ENCODE measurements at places on chromosomes 6 and 20.

DNA sequence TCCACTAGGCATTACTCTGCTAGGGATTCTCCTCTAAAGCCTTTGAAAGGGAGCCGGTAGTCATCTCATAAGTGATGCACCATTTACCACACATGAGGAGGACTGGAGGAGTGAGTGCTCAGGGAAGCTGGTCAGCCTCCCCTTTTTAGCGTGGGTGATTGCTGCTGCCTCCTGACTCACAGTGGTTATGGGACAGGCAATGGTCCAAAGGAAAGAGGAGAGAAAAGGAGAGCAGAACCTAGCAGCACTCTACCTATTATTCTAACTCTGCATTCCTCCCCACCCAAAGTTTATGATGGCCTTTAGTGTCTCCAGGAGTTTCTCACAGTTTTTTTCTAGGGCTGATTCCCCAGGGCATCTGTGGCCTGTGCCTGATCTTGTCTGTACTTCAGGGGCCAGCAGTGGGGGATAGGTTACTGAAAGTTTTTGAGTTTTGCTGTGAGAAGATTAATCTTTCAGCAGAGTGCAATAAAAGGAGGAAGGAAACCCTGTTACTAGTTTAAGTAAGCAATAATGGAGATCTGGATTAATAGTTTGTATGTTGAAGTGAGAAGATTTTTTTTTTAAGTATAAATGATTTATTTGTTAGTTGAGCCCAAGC is 36.4 kb upstream of the GCLC start:
- peak; percentile 42 for DNase-seq

- DNase-seq = no peak
Observed at GRCh38 chr20:21559305-21559704, 45.4 kb upstream of the NKX2-2 start.

DNA sequence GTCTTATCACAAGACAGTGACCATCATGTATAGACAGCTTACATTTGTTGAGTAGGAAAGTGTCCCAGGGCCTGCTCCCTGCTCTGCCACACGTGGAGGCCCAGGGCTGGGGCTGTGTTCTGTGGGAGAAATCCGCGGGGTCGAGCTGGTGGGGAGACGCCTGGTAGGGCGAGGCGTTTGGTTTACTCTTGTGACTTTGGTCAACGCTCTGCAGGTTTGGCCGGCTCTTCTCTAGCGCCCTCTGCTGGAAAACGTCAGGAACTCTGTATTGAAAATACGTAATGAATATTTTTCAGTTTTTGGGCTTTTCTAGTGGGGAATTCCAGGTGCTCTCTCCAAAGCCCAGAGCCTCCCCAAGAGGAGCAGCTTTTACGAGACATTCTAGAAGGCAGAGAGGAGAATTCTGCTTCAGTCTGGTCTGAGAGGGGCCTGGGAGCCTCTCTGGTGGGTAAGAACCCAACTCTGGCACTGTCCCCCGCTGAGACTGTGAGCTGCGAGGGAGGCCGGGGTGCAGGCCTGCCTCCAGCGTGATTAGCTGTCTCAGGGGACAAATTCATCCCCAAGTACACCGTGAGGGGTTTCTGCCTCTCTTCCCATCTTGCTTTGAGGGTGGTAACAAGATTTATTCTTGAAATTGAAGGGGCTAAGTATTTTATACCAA is 112.6 kb upstream of the RALGAPA2 start:
- DNase-seq = peak; percentile 3

GRCh38 chr20:24465730-24466129 is 3.7 kb upstream of the SYNDIG1 start:
- peak; percentile 32 for DNase-seq

DNA sequence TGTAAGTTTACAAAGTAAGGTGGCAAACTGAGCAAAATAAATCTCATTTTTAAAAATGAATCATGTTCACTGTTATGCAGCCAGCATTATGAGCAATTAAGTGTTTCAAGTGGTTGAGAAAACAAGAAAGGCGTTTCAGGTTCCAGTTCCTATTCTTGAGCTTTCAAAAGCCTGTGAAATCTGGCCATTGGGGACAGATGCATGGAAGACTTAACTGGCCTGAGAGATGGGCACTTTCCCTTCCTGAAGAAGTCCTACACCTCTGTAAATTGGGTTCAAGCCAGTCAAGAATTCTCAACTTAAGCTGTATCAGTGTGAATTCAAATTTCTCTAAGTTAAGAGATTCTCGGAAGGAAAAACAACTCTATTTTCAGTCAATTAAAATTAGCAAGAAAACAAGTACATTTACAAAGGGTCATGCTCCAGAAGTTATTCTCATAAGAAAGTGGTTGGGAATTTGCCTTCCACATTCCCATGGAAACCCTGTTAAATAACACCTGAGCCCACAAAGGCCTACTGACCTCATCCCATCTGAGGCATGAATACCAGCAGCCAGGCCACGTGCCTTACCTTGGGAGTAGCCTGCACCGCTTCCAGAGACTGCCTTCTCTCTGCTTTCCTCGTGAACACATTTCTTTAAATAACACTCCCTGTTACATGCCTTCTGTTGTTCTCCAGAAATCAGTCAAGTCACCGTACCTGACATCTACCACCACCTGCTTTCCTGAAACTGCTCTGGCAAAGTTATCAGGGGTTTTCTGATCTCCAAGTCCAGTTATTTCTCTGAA is 19.4 kb downstream of the MAP3K5 start:
- no peak for DNase-seq

- no peak for DNase-seq
Observed at GRCh38 chr6:18182568-18182967, 27.3 kb downstream of the KDM1B start.

DNA sequence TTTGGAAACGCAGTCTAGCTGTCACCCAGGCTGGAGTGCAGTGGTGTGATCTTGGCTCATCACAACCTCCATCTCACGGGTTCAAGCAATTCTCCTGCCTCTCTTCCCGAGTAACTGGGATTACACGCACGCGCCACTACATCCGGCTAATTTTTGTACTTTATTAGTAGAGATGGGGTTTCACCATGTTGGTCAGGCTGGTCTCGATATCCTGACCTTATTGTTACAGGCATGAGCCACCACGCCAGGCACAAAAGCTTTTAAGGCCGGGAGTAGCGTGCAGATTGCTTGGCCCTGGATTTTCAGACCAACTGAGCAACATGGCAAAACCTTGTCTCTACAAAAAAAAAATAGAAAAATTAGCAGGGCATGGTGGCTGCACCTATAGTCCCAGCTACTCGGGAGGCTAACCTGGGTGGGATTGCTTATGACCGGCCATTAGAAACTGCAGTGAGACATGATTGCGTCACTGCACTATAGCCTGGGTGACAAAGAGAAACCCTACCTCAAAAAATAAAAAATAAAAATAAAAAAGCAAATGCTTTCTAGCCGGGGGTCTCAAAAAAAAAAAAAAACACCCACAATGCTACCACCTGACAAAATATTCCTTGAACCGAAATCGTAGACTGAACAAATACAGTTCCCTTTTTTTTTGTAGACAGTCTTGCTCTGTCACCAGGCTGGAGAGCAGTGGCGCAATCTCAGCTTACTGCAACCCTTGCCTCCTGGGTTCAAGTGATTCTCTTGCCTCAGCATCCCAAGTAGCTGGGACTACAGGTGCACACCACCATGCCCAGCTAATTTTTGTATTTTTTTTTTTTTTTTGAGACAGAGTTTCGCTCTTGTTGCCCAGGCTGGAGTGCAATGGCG is 15.0 kb downstream of the RBM39 start:
- DNase-seq = no peak

- DNase-seq = no peak
Observed at GRCh38 chr6:167651318-167652041, 175.2 kb upstream of the AFDN start.

- DNase-seq = peak; percentile 26
Observed at GRCh38 chr6:55734256-55734655, 141.1 kb downstream of the BMP5 start.

DNA sequence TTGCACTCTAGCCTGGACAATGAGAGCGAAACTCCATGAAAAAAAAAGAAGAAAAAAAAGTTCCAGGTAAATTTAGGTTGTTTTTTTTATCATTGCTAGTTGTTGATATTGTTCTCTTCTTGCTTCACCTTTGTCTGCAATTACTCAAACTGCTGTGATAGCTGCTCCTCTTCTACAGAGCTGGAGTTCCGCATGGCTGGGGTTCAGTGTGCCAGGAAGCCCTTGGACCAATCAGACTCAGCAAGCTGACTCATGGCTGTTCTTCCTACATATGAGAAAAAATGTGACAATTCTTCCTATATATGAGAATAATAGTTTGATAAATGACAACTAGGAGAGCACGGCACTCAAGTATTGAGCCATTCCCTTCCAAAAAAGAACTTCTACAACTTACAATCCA is 28.4 kb downstream of the DPPA5 start:
- DNase-seq = peak; percentile 13

DNA sequence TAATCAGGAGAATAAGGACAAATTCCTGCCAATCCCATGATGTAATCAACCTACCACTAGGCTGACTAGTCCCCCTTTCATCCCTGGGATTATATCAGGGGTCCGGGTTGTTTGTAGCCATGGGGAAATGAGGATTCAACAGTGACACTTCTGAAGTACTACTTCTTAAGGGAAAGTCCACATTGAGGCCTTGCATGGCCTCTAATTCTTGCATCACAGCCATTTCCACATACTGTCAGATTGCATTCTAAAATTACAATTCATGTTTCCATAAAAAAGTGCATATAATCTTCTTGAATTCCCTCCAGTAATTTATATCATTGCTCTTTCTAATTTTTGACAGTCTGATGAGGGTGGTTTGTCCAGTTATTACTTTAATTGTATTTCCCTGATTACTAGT is 184.2 kb downstream of the PHF3 start:
- peak; percentile 51 for DNase-seq

DNA sequence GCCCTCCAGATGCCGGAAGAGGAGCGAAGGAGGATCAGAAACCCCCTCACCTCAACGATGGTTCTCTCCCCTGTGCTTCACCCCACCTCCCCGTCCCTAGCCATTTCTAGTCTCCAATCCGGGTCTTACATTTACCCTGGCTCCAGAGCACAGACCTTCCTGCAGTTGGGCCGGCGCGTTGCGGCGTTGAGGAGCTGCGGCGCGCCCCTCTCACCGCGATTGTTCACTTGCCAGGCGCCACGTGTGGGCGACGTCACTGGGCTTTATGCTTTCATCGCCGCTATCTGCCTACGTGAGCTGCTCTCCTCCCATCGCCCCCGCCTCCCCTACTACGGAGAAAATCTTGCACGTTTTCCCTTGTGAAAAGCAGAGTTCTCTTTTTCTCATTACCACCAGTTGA is at the start of gene CRISP2:
Gene CRISP2 (minus strand): TSS at position 198 of the 400 bp plus-strand sequence. CDS start 4,347 bp downstream, outside the sequence.
- no peak for DNase-seq

DNA sequence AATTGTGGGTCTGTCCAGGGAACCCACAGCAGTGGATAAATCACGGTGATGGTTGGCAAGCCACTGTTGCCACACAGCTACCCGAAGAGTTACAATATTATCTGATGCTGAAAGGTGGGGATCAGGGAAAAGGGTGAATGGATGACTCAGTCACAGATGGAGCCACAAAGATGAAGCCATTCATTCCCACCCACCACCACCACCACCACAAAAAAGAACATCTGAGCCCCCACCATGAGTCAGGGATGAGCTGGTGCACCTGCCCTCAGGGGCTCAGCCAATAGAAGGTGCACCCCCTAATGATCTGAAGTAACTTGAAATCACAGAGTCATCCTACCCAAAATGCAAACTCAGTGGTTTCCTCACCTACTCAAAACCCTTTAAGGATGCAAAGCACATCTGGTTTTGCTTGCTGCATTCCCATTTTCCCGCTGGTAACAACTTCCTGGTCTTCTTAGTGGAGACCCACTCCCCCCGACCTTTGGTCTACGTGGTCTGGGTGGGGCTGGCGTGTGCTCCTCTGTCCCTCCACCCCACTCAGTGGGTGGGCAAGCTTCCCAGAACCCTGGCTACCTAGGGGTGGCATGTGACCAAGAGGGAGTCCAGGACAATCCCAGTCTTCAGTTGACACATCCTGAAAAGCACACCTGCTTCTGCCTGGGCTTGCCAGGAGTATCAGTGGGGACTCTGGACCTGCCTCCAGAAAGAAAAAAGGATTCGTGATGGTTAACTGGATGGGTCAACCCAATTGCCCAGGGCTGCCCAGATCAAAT is 125.5 kb downstream of the ANKRD60 start:
- DNase-seq = no peak

DNA sequence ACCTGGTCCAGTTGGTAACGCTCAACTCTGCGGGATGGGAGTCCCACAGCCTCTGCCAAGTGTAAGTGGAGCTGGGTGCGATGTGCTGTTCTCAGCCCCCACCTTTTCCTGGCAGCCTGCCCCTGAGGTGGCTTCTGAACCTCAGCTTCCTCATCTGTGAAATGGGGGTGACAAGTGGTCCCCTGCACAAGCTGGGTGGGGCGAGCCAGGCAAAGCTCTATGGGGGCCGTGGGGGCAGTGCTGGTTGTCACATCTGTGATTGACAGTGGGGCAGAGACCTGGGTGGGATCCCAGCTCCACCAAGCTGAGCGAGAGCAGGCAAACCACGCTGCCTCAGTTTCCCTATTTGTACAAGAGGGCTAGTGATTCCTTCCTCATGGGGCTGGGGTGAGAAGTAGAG is 162.6 kb downstream of the SYCP2 start:
- DNase-seq = no peak

GRCh38 chr6:100404051-100404450 is 60.7 kb downstream of the SIM1 start:
- no peak for DNase-seq

GRCh38 chr20:10427060-10427692 is 6.8 kb downstream of the MKKS start:
- peak; percentile 66 for DNase-seq

GRCh38 chr6:64415926-64416325 is 780.3 kb downstream of the PHF3 start:
- DNase-seq = no peak

DNA sequence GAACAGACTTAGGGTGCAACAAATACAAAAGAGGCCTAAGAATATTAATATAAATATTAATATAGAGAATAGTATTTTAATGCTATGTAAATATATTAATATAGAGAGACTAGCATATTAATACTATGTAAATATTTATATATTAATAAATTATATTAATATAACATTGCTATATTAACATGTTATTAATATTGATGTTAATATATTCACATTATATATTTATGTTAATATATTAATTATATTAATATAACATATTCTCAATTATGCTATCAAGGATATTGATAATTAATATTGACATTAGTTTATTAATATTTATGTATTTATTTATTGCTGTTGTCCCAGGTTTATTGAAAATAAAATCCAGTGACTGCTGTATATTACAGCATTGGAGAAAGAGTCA is 1.1 kb upstream of the MAS1L start:
- DNase-seq = no peak

DNA sequence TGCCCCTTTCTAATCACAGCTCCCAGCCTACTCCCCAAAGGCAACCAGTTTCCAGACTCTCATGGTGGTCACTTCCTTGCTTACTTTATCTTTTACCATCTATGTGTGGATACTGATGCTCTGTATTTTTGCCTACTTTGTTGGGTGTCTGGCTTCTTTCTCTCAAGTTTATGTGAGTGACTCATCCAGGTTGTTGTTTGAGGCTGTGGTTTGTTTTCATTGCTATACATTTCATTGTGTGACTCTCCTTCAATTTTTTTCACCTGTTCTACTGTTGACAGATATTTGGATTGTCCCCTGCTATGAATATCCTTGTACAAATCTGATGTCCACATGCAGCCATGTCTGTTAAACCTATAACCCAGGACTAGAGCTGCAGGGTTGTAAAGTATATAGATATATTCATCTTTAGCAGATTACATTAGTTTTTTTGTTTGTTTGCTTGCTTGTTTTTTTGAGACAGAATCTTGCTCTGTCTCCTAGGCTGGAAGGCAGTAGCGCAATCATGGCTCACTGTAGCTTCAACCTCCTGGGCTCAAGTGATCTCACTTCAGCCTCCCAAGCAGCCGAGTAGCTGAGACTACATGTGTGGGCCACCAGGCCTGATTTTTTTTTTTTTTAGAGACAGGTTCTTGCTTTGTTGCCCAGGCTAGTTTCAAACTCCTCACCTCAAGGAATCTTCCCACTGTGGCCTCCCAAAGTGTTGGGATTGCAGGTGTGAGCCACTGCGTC is 72.9 kb upstream of the EEF1E1 start:
- no peak for DNase-seq

Data from iris pigment epithelial cell (primary cell).